Tibial nerve (tissue), 4 donors: ENCODE measurements at places on chromosomes 4 and X. TPM values are rescaled to one million over a fixed set of nuclear protein-coding genes. Genes with fewer than 3 reads are reported as not detected.

TMEM131L gene
- 8.7 TPM for total RNA-seq

GPR119 gene
- not detected for total RNA-seq

DMRTC1B gene
- not detected for total RNA-seq

S100G gene
- not detected for total RNA-seq

WNK3 gene
- 2.1 TPM for total RNA-seq

- no peak overlapping the region for H3K27ac ChIP-seq
- H3K27me3 ChIP-seq = no peaks in the 10 kb centered on the region
- H3K36me3 ChIP-seq = no peaks in the 10 kb centered on the region
- no peak overlapping the region for H3K4me3 ChIP-seq
- no peaks in the 10 kb centered on the region for H3K4me1 ChIP-seq
Measured at GRCh38 chr4:17688011-17688441, 73.6 kb downstream of the MED28 start.

DNA sequence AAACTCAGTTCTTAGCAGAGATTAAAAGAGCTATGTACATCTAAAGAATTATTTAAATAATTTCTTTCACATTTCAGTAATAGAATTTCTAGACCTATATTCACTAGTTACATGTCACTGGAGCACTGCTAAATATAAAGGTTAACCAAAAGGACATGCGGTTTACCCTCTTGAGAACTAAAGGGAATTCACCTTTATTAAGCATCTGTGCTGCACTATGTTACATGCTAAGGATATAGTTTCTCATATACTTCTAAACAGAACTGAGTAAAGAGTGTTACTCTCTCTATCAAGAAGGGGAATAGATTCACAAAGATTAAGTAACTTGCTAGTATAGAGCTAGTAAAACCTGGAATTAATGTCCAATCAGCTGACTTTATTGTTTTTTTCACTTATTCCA, 7.6 kb downstream of the SPIN3 start:
- peaks cover 8% of the 10 kb centered on the region for H3K36me3 ChIP-seq
- H3K27me3 ChIP-seq = peaks cover 2% of the 10 kb centered on the region
- DNase-seq = no peak
- H3K4me1 ChIP-seq = no peaks in the 10 kb centered on the region
- no peak overlapping the region for H3K4me3 ChIP-seq

DNA sequence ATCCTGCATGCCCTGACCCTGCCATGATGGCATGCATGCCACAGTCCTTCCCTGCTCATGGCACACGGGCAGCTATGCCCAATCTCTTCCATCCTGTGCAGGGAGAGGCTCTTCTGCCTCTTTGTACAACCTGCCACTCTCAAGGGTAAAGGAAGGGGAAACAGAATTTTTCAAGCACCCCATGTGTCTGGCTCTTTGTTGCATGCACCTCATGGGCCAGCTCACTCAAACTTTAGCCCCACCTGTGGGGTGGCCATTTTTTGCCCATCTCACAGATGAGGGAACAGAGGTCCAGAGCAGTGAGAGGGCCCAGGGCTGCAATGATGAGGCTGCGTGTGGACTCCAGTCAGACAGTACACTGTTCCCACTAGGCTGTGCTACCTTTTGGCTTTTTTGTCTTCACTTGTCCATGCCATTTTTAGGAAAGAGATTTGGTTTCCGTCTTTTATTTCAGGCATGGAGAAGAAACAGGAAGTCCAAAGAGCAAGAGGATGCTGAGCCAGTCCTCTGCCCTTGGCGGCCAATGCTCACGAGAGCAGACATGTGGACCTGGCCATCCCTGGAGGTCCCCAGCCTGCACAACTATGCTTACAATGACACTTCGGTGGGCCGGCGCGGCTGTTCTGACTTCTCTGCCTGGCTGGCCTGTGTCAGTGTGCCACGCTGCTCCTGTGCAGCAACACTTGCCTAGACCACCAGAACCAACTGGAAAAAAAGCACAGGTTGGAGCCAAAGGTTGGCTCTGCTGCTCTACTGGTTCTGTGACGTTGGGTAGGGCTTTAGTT, 45.6 kb downstream of the NSG1 start:
- H3K27ac ChIP-seq = no peak overlapping the region
- H3K36me3 ChIP-seq = no peaks in the 10 kb centered on the region
- no peak for DNase-seq
- H3K4me1 ChIP-seq = no peaks in the 10 kb centered on the region
- no peaks in the 10 kb centered on the region for H3K27me3 ChIP-seq

DNA sequence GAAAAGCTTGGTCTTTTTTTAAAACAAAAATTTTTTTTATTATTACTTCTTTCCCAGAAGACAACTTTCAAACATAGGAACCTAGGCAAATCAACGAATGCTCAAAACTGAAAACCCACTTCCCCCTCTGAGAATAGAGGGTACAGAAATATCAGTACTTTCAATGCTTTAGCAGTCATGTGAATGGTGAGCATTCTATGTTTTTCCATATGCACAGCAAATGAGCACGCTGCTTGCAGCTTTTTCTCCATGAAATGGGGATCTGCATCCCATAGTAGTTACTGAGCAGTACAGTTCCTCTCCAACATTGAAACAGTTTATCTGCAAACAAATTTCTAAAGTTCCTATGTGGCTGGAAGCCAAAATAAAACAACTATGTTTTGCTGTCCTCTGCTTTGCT, 108.4 kb upstream of the BMP2K start:
- DNase-seq = no peak
- H3K4me1 ChIP-seq = peaks cover 3% of the 10 kb centered on the region
- no peaks in the 10 kb centered on the region for H3K27me3 ChIP-seq
- peak overlapping the region; percentile 6 for H3K27ac ChIP-seq
- no peak overlapping the region for H3K4me3 ChIP-seq

GRCh38 chr4:176309772-176310171, 10.0 kb upstream of the SPCS3 start:
- no peaks in the 10 kb centered on the region for H3K4me1 ChIP-seq
- DNase-seq = no peak
- no peak overlapping the region for H3K4me3 ChIP-seq
- H3K36me3 ChIP-seq = no peaks in the 10 kb centered on the region

- H3K27me3 ChIP-seq = no peaks in the 10 kb centered on the region
- no peak overlapping the region for H3K27ac ChIP-seq
- H3K4me1 ChIP-seq = no peaks in the 10 kb centered on the region
- no peaks in the 10 kb centered on the region for H3K36me3 ChIP-seq
- H3K4me3 ChIP-seq = no peak overlapping the region
Measured at GRCh38 chr4:2630556-2631273, 94.3 kb downstream of the FAM193A start.

- no peaks in the 10 kb centered on the region for H3K27me3 ChIP-seq
- H3K27ac ChIP-seq = no peak overlapping the region
- no peaks in the 10 kb centered on the region for H3K36me3 ChIP-seq
Measured at GRCh38 chr4:55373461-55373860, 22.3 kb upstream of the TMEM165 start.

GRCh38 chrX:77900688-77901087, 1.4 kb downstream of the COX7B start:
- no peaks in the 10 kb centered on the region for H3K36me3 ChIP-seq
- no peaks in the 10 kb centered on the region for H3K4me1 ChIP-seq
- no peak for DNase-seq
- no peaks in the 10 kb centered on the region for H3K27me3 ChIP-seq

DNA sequence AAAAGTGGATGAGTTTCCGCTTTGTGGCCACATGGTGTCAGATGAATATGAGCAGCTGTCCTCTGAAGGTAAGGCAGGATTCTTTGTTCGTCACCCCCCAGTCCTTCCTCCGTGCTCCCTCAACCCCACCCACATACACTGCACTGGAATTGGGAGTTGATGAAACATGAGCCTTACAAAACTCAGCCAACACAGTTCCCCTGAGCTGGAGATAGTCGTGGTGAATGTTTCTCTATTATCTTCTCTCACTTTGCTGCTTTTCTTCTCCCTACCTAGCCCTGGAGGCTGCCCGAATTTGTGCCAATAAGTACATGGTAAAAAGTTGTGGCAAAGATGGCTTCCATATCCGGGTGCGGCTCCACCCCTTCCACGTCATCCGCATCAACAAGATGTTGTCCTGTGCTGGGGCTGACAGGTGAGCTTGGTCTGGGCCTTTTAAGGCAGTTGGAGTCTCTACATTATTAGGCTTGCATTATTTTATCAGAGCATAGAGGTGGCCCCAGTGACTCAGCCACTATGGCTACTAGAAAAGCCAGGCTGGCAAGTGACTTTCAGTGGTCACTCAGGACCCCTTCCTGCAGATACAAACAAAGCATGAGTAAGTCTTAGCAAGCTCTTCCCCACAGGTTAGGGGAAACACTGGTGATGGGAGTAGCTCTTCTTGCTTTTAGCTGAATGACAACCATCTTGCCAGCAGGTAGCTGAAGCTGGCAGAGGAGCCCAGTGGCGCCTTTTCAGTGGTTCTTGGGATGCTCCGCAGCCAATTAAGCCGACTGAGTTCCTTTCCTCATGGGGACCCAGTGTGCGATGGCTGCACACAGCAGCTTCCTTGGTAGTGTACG, 1.6 kb downstream of the RPL10 start:
- no peak for DNase-seq
- H3K36me3 ChIP-seq = no peaks in the 10 kb centered on the region
- H3K4me3 ChIP-seq = peak overlapping the region; percentile 50
- no peaks in the 10 kb centered on the region for H3K4me1 ChIP-seq

DNA sequence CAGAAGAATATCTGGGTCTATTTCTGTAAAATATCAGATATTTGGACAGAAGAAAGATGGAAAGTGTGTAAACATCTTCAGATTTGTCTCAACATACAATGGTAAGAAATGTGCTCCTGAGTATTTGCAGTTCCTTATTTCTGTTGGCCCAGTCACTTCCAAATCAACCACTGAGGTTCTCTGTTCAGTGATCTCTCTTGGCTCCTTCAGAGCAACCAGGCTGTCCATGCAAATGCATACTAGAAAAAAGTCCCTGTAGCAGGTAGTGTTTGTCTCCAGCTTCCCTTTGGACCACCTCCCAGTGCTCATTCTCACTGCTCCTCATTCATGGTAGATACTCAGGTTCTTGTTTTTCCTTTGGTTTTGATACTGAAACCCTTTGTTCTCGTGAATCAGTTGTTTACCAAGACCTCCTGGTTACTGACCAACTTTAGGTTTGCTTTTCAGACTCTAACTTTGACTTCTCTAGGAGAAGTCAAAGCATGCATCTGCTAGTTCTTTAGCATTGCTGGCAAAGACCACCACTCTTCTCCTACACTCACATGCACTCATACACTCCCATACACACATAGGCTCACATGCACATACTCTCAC, 28.8 kb downstream of the ASIC5 start:
- H3K4me1 ChIP-seq = no peaks in the 10 kb centered on the region
- H3K4me3 ChIP-seq = no peak overlapping the region
- H3K27ac ChIP-seq = no peak overlapping the region
- H3K36me3 ChIP-seq = no peaks in the 10 kb centered on the region
- no peaks in the 10 kb centered on the region for H3K27me3 ChIP-seq

DNA sequence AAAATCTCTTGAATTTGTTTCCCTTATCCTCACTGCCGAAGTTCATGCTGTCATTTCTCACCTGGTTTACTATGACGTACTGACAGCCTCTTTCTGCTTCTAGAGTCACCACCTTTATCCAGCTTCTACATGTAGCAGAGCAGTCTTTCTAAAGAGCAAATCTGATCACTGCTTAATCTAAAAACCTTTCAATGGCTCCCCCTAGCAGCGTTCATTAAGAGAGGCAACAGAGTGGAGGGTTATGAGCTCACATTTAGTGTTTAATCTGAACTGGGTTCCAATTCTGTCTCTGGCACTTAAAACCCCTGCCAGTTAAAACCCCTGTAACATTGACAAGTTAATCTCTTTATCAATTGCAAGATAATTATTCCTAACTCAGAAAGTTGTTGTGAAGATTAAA, 4.4 kb downstream of the RBPJ start:
- H3K4me1 ChIP-seq = no peaks in the 10 kb centered on the region
- DNase-seq = no peak
- H3K36me3 ChIP-seq = no peaks in the 10 kb centered on the region
- no peak overlapping the region for H3K27ac ChIP-seq
- H3K27me3 ChIP-seq = no peaks in the 10 kb centered on the region

DNA sequence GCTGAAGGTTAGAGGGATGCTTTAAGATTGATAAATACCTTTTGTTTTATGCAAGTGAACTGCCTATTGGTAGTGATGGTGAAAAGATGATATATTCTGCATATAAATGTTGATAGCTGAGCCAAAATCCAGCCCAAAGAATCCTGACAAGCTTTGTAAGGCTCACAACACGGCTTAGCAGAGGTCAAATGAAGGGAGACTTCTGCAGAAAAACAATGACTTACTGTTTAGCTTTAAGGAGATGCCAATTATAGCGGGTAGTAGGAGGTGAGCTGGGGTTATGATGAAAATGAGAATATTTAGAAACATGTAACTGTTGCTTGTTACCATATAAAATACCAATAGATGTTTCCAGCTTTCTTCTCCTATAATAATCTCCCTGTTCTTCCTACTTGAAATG, 97.1 kb downstream of the AFF1 start:
- DNase-seq = no peak
- H3K4me1 ChIP-seq = peaks cover 88% of the 10 kb centered on the region

DNA sequence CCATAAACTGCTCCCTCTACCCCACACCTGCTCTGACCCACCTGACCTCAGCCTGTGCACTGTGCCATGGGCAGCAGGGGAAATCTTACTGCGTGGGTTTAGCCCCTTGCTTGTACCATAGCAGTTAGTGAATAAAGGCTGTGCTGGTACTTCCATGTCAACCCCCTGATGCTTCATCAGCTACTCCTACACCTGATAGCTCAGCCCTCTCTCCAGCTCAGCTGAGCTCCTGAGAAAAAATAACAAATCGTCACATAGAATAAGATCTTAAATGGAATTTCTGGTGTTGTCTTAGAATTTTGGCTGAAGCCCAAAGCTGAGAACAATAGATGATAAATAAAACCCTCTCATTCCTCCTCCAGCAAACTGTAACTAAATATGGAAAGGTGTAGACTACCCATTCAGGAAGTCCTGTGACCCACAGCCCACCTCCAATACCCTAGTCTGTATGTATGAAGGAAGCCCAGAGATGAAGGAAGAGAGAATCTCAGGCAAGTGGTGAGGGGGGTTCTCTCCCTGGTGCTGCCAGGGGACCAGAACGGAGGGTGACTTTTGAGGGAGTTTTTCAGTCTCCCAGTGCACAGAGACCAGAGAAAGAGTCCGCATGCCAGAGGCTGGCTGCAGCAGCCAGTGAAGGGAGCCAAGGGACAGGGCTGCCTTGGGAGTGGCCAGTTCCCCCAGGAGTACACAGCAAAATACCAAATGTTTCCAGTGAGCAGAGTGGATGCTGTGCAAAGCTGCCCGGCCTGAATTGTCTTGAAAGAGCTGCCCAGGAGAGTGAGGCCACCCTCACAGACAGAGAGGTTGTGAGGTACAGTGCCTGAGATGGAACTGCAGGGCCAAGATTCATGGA, 227.3 kb downstream of the QDPR start:
- H3K27ac ChIP-seq = no peak overlapping the region
- no peaks in the 10 kb centered on the region for H3K36me3 ChIP-seq
- no peaks in the 10 kb centered on the region for H3K4me1 ChIP-seq
